ENCODE measurements at places on chromosomes 3 and 15.

- DNase-seq, result no peak
Measured at GRCh38 chr15:63953524-63953923, 92.8 kb downstream of the DAPK2 start.

DNA sequence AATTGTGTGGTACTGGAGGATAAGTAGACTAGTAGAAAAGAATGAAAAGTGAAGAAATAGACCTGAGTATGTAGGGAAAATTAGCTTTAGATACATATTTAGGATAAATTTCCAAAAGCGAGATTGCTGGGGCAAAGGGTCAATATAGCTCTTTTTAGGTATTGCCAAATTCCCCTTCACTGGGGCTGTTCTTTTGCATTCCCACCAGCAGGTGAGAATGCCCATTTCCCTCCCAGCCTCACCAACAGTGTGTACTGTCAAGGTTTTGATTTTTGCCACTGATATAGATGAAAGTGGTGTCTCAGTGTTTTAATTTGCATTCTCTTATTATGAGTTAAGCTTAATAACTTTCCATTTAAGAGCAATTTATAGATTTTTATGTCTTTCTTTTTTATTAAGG, 35.7 kb upstream of the BHLHE40 start:
- DNase-seq, result no peak

DNA sequence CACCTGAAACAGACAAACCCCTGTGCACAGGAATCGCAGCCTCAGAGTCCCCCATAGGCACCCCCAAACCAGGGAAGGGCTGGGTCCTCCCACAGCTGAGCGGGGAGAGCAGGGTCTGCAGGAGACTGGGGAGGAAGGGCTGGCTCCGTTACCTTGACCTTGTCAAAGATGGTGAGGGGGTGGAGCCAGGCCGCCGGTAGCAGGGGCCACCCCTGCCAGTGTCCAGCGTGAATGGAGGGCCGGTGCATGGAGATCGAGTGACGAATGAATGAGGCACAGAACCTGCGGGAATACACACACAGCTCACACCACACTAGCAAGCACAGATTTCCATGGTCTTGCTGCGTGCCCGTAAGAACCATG, 102.2 kb downstream of the TMEM266 start:
- no peak for DNase-seq

DNA sequence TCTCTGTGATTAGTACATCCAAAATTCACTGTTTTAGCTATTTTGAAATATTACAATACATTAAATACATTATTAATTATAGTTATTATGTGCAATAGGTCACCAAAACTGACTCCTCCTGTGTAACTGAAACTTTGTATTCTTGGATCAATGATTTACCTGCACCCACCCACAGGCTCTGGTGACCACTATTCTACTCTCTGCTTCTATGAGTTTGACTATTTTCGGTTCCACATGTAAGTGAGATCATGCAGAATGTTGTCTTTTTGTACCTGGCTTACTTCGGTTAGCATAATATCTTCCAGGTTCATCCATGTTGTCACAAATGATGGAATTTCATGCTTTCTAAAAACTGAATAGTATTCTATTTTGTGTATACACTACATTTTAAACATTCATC, 43.8 kb downstream of the SLC2A2 start:
- DNase-seq, result no peak

DNA sequence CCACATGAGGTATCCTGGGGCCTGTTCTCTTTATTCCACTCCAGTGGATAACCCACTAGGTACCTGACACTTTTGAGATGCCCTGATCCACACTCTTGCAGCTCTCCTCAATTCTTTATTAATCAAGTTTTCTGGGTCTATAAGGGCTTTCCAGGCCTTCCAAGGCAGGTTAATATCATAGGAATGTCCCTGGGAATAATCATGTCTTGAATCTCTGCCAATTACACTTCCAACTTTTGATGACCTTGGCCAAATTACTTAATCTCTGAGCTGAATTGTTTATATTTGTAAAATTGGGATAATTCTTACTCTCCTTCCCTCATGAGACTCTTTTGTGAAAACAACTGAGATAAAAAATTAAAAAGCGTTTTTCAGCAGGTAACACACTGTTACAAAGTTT, 881.7 kb downstream of the MCTP2 start:
- no peak for DNase-seq

GRCh38 chr3:58585005-58585786, 8.0 kb upstream of the FAM107A start:
- DNase-seq, result peak; percentile 54

DNA sequence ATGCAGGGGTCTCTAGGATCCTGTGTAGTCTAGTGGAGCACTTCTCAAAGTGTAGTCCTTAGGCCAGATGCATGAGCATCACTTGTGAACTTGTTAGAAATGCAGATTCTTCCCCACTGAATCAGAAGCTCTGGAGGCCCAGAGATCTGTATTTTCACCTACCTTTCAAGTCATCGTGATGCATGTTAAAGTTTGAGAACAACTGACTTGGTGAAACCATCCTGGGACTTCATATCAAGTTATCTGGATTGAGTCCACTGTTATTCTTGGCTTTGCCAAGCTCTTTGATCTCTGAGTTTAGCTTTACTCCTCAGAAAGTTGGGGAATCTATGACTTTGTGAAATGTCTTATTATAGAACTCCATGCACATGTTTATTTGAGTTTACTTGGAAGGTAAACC, 78.5 kb downstream of the ARNT2 start:
- no peak for DNase-seq

GRCh38 chr3:146177072-146177471, 16.1 kb upstream of the PLOD2 start:
- DNase-seq, result peak; percentile 64

DNA sequence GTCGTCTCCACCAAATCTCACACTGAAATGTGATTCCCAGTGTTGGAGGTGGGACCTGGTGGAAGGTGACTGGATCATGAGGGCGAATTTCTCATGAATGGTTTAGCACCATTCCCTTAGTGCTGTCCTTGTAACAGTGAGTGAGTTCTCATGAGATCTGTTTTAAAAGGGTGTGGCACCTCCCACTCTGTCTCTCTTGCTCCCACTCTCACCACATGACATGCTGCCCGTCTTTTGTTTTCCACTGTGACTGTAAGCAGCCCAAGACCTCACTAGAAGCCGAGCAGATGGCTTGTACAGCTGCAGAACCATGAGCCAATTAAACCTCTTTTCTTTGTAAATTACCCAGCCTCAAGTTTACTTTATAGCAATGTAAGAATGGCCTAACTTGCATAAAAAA, 21.2 kb downstream of the RAD18 start:
- DNase-seq, result no peak

GRCh38 chr15:87564681-87565080, 691.9 kb downstream of the NTRK3 start:
- DNase-seq, result no peak

- DNase-seq, result no peak
Measured at GRCh38 chr15:68201879-68202261, 3.3 kb downstream of the CALML4 start.

DNA sequence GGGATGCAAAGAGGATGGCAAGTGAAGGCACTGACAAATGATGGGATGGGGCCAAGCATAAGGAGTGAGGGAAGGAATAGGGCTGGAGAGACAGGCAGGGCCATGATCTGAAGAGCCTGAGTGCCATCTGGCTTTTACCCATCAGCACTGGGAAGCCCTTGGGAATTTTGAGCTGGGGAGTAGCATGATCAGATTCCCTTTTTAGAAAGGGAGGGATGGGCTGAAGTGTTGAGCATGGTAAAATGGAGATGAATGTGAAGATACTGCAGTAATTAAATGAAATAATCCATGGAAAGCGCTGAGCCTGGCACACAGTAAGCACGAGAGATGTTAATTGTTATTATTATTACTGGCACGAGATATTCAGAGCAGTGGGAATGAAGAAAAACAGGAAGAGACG, 9.9 kb downstream of the RBP1 start:
- no peak for DNase-seq

DNA sequence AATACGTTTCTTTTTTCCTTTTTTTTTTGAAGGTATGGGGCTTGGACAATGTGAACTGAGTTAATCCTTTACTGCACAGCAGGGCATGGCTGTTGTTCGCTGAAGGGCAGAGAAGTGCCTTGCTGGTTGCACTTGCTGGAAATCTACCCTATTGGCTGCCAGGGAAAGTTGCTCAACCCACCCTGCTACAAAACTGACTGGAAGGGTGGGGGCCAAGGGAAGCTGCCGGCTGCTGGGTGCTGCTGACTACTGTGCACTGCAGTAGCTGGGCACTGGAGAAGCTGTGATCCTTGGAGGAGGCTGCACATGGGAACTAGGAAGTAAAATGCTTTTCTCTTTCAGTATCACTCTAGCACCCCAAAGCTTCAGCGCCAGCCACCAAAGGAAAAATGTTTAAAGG, 70.5 kb downstream of the ETV5 start:
- no peak for DNase-seq

DNA sequence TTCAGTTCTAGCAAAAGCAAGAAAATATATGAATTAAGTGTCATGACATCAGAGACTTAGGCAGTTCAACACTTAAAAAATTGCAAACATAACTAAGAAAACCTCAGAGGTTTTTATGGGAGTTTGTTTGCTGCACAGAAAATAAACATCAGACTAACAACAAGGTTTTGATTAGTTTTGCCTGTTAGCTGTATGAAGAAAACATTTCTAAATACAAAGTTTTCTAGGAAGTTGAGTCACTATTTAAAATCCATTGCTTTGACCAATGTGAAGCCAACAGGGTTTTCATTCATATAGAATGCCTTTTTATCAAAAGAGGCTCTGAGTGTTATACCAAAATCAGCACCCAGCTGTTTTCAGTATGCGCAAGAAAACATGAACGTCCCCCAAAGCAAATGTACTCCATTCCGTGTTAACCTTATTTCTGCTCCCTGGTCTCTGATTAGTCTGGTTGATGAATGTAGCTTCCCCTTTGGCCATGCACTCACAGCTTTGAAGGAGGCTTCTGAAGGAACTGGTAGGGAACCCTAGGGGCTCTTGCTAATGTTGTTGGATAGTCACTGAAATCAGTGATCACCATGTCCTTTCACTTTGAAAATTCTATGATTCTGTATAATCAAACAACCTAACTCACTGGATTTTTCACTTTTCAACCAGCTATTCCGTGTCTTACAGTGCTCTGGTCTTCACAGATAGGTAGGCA, 89.6 kb upstream of the TSEN2 start:
- DNase-seq, result no peak

GRCh38 chr15:47862402-47862801, 145.1 kb downstream of the SEMA6D start:
- DNase-seq, result no peak

DNA sequence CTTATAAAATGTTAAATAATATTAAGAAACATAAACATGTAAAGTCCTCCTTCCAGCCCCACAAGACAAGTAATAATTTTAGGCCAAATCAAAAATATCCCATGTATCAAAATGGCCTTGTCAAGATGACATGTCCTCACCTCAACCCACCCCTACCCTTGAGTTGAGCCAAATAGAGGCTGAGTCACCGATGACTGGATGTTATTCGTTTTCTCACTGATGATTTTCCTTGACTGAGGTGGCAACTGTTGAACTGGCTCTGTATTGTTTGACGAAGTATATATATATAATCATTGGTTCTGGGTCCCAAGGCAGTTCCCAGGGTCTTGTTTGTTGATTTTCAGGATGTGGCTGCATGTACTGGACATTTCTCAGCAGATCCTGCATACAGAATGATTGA, 75.3 kb downstream of the TMEM108 start:
- DNase-seq, result peak; percentile 29

All from bronchial epithelial cell (primary cell).